AG09309 (cell line): ENCODE measurements at places on chromosomes 6 and 20.

GRCh38 chr20:24842918-24843715 lies 106.0 kb upstream of the CST7 start:
- DNase-seq = no peak

DNA sequence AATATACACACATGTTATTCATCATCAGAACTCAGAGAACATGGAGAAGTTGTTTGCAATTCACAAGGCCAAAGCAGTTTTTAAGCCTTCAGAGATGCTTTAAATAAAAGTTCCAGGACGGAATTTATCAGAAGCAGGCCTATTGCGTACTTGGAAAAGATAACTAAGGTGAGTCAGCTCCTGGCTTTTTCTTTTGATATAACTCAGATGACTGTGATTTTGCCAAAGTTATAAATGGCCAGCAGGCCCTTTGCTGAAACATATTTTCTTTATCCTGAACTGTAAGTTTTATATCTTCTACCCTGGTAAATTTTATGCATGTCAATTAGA lies 55.0 kb upstream of the PLCB1 start:
- DNase-seq = no peak

DNA sequence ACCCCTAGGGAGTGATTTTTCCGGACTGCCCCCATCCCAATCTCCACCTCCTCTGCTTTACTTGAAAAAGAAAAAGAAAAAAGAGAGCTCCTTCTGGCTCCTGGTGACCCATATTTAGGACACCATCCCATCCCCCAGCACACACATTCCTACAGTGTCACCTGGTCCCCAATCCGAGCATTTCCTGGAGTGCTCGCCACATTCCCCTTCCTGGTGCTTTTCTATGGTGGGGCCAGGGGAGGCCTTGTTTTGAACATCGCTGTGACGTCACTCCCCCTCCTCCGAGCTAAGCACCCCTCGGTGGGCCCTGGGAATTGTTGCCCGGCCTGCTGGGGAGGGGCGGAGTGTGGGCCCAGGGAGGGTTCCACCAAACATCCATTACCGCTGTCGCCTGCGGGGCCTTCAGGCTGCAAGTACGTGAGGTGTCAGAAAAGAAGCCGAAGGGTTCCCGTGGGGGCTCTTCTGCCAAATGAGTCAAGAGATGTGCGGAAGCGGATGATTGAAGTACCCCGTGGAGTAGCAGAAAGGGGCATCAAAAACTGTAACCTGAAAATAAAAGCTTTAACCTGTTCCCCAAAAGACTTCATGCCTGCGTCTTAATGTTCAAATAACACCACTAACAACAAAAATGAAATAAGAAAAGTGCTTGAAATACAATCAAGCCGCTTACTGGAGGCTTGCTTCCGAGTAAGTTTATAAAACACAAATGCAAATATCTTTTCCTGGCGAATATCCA lies 2.8 kb upstream of the FOXC1 start:
- no peak for DNase-seq

- DNase-seq = peak; percentile 3
Measured at GRCh38 chr6:4272996-4273395, 137.6 kb upstream of the ECI2 start.

DNA sequence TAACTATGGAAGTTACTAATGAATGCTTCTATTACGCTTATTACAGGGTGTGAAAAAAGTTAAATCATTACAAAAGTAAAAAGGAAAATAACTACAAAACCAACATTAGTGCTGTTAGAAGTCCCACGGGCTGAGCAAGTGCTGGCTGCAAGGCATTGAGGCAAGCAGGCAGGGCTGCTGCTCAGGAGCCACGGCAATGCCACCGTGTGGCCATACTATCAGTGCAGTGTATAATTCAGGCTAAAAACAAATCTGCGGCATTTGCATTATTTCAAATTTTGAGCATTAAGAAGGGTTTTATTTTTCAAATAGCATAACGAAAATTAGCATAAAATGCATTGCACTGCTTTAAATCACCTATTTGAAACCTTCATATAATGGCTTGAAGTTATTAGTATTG lies 17.1 kb downstream of the IFNGR1 start:
- no peak for DNase-seq

GRCh38 chr6:8080362-8081151 lies 16.4 kb upstream of the BLOC1S5 start:
- no peak for DNase-seq
